ENCODE measurements at places on chromosomes 3 and 15.

- peak; percentile 18 for DNase-seq
These were observed 23.8 kb downstream of the CYFIP1 start for GRCh38 chr15:22956257-22956977.

GRCh38 chr3:55659701-55660100 lies 172.6 kb upstream of the WNT5A start:
- no peak for DNase-seq

- no peak for DNase-seq
These were observed 273.1 kb upstream of the SGO1 start for GRCh38 chr3:20458994-20459716.

GRCh38 chr15:95715906-95716656 lies 614.4 kb upstream of the NR2F2 start:
- DNase-seq, result no peak

DNA sequence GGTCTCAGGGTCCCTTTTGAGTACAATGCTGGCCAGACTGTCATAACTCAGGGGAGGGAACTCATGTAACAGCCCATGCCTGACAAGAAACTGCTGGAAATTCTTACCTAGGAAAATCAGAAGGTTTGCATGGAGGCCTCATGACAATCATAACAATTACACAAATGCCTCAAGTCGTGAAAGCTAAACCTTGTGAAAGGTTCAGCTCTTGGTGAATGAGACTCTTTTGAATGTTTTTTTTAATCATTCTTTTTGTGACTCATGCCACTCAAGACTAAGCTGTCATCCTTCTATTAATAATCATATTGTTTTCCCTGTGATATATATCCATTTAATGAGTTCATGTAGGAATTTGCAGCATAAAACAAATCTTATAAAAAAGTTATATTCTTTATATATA lies 61.4 kb upstream of the LEKR1 start:
- DNase-seq, result no peak

- no peak for DNase-seq
These were observed 35.3 kb downstream of the TSPAN3 start for GRCh38 chr15:77035584-77035983.

- no peak for DNase-seq
These were observed 1293.0 kb upstream of the EPHA6 start for GRCh38 chr3:95521396-95521795.

DNA sequence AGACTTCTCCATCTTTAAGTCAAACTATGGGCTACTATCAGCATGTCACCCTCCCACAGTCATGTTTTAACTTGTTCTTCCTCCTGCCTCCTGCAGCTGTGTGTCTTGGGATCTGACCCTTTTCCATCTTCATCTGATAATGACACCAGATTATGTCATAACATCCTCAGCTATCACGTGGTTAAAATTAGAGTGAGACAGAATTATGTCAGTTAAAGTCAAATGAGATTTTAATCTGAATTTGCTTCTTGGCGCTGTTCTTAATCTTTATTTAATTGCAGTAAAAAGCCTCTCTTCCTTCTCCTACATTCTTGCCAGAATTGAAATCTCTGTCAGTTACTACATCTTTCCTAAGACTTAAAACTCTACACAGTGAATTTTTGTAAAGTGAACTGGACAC lies 107.2 kb downstream of the ARPP21 start:
- DNase-seq, result no peak

- no peak for DNase-seq
These were observed 49.6 kb downstream of the SMAD3 start for GRCh38 chr15:67114846-67115585.

DNA sequence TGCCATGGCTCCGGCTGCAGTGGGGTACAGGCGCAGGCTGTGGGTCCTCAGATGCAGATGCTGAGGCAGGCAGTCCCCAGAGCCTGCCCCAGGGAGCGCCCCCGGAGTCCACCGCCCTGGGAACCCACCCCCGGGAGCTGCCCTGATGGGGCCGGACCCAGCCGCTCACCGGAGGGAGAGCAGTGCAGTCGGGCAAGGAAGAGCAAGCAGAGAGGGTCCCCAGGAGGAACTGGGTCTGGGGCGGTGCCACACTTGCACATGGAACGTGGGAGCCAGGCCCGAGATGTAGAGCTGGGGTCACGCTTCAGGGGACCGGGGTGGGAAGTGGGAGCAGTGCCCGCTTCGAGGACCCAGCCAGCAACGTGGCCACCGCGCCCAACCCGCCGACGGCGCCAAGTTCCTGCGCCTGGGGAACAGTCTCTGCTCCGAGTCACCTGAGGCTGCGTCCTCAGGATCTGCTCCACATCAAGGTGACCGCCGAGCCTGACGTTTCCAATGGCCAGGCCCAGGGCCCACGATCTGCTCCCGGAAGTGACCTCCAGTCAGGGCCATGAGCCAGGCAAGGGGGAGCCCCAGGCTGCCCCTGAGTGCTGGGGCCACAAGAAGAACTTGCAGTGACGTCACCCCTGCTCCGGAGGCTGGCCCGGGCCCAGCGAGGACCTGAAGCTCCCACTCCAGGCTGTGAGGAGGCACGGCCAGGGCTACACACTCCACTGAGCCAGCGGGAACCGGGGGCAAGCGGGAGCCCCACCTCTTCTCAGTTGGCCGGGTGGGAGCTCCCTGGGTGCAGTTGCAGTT lies 27.0 kb upstream of the TFG start:
- peak; percentile 26 for DNase-seq
